ENCODE measurements at places on chromosomes 7 and 10.

GRCh38 chr10:103493916-103494877 is 692 bp downstream of the NEURL1 start:
- no peak for DNase-seq

GRCh38 chr7:664997-665735 is 61.3 kb upstream of the DNAAF5 start:
- no peak for DNase-seq

GRCh38 chr10:101120884-101121653 is 10.0 kb upstream of the TLX1 start:
- DNase-seq: peak; percentile 28

DNA sequence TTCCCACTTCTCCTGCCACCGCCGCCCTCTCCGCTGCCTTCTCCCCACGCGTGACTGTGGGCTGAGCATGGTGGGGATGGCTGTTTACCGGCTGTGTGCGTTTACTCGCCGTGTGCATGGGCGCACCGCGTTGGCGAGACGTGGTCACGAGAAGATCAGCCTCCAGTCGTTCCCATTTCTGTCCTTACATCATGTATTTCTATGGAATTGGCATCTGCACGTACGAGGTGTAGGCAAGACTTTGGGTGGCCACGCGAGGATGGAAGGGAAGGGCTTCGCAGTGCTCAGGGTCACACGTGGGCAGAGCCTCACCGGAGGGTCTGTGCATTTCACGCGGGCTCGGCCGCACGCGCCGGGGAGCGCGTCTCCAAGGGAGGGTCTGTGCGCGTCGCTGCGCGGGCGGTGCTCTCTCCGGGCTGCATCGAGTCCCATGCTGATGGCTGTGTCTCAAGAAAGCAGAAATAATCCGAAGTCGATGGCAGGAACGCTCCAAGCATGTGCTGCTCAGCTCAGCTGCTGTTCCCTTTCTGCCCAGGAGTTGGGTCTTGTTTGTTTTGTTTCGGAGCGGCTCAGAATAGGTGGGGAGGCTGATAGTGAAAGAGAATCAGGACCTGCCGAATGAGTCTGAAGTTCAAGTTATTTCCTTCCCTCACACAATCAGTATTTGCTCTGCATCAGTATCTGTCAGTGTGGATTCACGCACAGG is 973 bp downstream of the CAMK1D start:
- DNase-seq: no peak

GRCh38 chr10:101013365-101013825 is 13.8 kb downstream of the LZTS2 start:
- DNase-seq: no peak

DNA sequence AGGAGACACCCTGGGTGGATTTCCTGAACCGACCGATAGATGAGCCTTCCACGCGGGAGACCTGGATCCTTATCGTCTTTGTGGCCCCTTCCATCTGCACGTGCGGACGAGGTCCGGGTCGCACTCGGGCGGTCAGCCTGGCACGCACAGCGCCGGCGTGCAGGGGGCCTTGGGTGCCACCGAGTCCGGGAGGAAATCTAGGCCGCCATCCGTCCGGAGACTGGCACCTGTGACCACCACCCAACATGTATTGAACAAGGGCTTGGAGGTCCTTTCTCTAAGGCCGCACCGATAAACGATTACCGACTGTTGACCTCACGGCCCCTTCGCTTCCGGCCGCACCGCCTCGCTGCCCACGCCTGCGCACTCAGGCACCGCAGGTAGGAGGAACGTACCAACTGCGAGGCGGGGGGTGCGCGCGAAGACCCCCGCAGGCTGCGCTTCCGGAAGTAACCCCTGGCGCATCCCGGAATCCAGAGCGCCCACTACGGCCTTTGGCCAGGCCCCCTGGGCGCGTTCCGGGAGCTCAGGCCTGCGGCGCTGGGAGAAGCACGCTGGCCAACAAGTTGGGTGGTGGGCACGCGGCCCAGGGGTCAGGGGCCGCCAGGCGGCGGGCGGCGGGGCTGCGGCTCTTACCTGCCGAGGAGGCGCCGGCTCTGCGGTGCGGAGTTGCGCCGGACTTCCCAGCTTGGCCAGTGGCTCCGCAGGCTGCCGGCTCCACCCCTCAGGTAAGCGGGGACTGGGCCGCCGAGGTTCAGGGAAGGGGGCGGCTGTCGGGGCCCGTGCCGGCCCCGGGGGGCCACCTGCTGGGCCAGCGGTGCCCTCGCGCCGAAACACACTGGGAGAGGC is at the start of the genes ACTR3C and LRRC61:
Gene ACTR3C, minus strand, starts transcription at position 713 of the 849 bp plus-strand sequence. CDS start 28,249 bp downstream, outside the sequence.
Gene LRRC61, plus strand, starts transcription at position 523 of the 849 bp plus-strand sequence. CDS start 13,507 bp downstream, outside the sequence.
- peak; percentile 33 for DNase-seq

DNA sequence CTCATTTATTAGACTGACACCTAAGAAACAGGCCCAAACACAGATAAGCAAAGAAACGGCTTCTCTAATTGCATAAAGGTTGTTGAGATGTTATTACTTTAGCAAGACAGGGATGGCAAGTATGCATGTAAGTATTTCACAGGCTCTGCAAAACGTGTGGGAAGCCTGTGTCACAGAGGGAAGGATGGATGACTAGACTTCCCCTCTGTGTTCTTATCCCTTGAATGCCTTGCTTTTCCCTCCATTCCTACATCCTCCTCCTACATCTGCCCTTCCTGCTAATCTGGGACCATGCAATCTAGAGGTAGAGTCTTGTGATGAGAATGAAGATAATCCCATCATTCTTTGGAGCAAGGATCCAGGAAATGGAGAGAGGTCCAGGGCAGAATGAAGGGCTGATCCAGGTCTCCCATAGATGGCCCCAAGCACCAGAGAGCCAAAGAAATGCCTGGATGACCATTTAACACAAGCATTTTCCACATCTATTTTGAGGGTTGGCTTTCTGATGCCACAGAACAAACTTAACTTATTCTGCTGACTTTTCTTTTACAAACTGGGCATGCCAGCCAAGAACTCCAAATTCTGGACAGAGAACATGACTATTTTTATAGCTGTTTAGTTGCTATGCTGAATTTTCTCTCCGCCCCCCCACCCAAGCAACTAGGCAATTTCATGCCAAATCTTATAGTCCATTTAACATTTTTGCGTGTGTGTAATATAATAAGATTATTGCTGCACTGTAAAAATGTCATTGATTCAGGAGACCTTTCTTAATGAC is 48.1 kb downstream of the NRP1 start:
- DNase-seq: no peak

GRCh38 chr7:136566491-136566890 is 302.0 kb upstream of the CHRM2 start:
- no peak for DNase-seq

DNA sequence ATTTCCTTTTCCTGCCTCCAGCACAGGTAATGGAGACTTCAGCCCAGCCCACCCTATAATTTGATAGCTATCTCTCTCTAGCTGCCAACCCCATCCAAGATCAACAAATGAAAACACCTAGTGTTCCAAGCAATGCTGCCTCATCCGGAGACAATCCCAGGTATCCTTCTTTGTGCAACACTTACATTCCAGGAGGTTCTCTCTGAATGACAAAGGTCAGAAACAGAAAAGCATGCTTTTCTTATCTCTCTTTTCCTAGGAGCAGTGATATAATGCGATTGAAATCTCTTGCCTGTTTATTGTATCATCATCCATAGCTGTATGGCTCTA is 699.3 kb downstream of the INHBA start:
- no peak for DNase-seq

GRCh38 chr7:130966246-130967009 is 232.4 kb upstream of the KLF14 start:
- DNase-seq: no peak

GRCh38 chr7:134444198-134444960 is 14.5 kb downstream of the AKR1B1 start:
- DNase-seq: no peak

GRCh38 chr10:101693651-101693977 is 1.4 kb downstream of the FBXW4 start:
- DNase-seq: no peak

DNA sequence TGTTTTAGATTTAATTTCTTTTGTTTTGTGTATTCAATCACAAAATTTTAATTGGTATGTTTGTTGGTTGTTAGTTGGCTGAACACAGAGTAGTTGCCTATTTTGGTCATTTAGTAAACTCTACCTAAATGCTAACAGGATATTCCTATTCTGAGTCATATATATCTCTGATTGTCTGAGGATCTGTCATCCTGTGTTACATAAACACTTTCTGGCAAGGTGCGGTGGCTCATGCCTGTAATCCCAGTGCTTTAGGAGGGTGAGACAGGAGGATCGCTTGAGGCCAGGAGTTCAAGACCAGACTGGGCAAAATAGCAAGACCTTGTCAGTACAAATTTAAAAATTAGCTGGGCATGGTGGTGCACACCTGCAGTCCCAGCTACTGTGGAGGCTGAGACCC is 178.6 kb downstream of the PLCE1 start:
- DNase-seq: no peak

GRCh38 chr10:46069771-46070463 is 23.8 kb upstream of the MSMB start:
- no peak for DNase-seq

Data from stimulated activated CD8-positive, alpha-beta memory T cell treated with anti-CD3 and anti-CD28 coated beads, Interleukin-7, amount 100 ng/mL, for 4 hours (primary cell).